Activated T-helper 1 cell treated with anti-CD3 and anti-CD28 coated beads, Interleukin-2, amount 50 U/mL, for 16 hours (primary cell): ENCODE measurements at places on chromosomes 13 and 19.

- no peak for DNase-seq
Measured at GRCh38 chr19:30670011-30670329, 297.8 kb downstream of the ZNF536 start.

GRCh38 chr13:113553511-113554332 is 30.8 kb upstream of the TFDP1 start:
- DNase-seq: no peak

DNA sequence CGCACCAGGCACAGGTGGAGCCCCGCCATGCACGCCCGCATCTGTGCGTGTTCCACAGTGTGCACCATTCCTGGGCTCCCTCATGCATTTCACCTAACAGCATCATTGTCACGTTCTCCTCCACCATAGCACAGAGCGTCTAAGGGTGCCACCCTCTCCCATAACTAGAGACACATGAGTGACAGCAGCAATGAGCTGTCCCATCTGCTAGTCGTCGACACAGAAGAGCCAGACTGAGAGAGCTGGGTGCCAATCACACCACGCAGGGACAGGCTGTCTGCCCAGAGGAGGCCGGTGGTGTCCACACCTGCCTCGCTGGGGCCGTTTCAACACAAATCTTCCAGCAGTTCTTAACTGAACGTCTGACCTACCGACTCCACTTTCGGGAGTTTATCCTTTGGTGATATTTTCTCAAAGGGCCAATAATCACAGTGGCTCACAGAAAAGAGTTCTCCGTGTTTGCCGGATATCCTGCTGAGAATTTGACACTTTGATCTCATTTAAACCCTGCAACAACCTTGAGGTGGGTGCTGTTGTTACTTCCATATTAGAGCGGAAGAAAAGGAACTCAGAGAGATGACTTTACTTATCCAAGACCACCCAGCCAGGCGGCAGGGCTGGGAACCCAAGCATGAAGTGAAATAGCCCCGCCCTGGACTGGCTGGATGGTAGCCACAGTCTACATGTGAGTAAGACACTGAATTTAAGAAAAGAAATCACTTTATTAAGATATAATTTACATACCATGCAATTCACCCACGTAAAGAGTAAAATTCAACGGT is 16.2 kb downstream of the CLEC11A start:
- DNase-seq: no peak

- DNase-seq: no peak
Measured at GRCh38 chr19:18803550-18804138, 12.5 kb upstream of the COMP start.

- DNase-seq: no peak
Measured at GRCh38 chr13:51628059-51628852, 44.0 kb downstream of the WDFY2 start.

GRCh38 chr19:50654882-50655281 is 5.6 kb downstream of the C19orf81 start:
- DNase-seq: no peak

- DNase-seq: no peak
Measured at GRCh38 chr13:47890146-47890814, 110.8 kb downstream of the SUCLA2 start.

GRCh38 chr19:11539495-11540365 is 1.1 kb downstream of the CNN1 start:
- no peak for DNase-seq

GRCh38 chr13:24097064-24097463 is 63.5 kb upstream of the SPATA13 start:
- no peak for DNase-seq

GRCh38 chr19:34173193-34173956 is 1.1 kb downstream of the LSM14A start:
- no peak for DNase-seq

DNA sequence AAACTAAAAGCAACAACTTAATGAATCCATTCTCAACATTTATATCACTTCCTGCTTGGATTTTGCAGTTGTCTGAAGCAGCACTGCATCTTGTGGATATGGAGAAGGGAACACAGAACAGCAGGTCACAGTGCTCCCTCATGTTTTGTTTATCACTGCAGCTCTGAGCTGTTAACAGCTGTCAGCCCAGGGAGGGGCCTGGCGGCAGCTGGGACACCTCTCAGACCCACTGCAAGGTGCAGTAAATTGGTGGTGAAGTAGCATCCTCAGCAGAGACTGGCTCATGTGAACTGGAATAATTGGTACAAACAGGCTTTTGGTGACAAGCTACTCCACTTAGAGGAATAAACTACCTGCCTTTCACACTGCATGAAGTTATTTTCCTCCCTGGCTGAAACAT is 170.4 kb downstream of the LIG4 start:
- no peak for DNase-seq

DNA sequence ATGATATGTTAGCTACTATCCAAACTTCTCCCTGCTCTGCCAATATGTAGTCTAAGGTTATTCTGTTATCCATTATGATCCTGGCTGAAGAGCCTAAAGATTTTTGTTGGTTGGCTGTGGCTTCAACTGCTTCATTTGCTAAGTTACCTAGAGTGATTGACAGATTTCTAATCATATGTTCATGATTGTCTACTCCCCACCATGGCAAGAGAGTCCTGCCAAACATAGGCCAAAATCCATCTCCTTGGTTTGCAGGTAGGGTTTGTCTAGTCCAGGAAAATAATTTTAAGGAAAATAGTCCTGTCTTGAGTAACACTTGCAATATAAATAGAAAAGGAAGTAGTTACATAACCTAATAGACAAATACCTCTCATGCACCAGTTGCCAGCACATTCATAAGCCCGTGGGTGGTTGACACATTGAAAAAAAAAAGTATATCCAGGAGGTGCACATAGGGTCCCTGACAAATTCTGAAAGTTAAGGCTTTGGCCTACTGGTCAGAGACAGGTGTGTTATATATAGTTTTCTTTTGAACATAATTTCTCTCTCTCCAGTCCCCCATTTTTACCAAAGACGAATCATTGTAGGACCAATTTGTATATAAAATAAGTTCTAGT is 5.4 kb upstream of the CBY2 start:
- DNase-seq: no peak

GRCh38 chr13:111973186-111973585 is 93.8 kb upstream of the SOX1 start:
- DNase-seq: no peak

DNA sequence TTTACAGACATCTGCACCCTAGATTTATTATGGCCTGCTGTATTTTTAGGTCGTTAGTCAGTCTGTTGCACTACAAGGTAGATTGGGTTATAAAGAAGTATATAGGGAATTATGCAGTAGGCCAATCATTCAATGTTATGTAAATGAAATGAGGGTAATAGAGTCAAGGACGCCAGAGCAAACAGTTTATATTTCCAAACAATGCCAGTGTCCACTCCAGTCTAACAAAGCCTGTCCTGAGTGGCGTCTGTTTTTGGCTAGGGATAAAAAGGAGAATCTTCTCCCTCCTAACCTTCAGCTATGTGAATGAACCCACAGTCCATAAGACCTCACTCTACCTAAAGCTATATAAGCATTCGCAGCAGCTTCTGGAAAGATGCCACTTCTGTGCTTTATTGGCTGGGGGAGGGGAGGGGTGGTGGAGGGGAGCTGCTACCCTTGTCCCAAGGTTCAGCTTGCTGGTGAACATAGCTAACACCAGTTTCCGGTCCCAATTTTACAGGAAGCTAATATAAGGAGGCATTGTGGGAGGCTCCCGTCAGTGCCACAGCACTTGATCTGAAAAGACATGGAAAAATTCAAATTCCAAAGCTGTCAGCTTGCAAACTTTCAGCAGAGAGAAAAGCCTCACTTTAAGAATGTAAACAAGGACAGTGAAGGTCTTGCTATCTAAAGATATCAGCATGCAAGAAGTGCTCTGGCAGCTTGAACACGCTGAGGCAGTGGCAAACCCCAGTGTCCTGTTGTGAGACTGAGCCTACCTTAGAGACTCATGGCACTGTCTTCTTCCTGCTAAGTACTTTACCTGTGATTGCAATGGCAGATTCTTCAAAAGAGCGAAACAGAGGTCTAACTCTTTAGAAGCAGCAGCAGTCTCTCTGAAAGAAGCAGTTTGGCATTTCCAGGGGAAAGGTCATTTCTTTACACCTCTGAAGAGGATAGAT is 369.9 kb downstream of the PCDH9 start:
- DNase-seq: no peak

GRCh38 chr13:30373727-30374126 is 48.6 kb upstream of the UBE2L5 start:
- no peak for DNase-seq

- no peak for DNase-seq
Measured at GRCh38 chr13:30895773-30896172, 10.3 kb upstream of the MEDAG start.

- DNase-seq: no peak
Measured at GRCh38 chr13:52845766-52846566, 2.5 kb downstream of the PCDH8 start.

DNA sequence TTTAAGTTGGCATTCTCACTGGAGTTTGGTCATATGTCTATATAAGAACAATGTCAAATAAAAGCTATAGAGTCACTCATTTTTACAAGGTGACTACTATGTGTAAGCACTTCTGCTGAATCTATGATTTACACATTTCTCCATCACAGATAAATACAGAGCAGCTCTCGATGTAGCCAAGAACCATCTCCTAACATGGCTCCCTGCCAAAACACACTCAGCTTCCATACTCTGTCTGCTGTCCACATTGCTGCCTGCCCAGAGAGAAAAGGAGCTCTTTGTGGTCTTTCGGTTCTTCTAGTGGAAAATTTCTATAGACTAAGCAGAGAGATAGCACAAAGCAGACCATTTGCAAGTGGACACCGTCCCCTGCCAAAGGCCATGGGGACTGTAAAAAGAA is 190.9 kb upstream of the KLF12 start:
- no peak for DNase-seq

DNA sequence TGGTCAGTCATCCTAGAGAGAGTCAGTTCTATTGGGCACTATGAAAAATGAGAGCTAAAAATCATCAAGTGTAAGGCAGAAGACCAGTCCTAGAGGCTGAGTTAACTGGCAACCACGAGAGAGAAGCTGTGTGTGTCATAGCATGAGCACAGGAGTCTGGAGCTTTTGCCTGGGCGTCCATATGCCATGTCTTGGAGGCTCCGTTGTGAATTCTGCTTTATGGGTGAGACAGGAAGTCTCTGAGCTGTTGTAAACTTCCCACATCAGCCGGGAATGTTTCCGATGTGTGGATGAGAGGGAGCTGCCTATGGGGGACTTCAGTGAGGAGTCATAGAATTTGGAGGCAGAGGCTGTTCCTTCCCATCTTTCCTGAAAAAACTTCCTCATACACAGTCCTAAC is 120.0 kb downstream of the ITGBL1 start:
- DNase-seq: no peak

GRCh38 chr19:31164791-31165251 is 184.4 kb downstream of the TSHZ3 start:
- DNase-seq: no peak

DNA sequence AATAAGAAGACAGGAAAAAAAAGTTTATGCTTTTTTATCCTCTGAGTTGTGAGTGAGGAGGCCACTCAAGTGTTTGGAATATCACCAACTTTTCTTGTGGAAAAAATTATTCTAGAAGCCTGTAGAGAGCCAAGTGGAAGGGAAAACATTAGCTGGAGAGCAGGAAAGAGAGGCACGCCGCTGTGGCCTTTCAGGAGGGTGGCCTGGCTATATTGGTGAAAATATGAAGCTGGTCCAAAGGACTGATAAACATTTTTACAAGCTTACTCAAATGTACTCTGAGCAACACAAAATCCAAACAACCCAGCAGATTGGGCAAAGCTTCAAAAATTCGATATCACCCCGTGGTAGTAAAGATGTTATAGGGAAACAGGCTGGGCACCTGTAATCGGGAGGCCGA is 2.3 kb upstream of the EIF3G start:
- no peak for DNase-seq

- DNase-seq: no peak
Measured at GRCh38 chr19:38596057-38596981, 21.4 kb downstream of the MAP4K1 start.

- no peak for DNase-seq
Measured at GRCh38 chr19:1276628-1277022, 1.3 kb downstream of the FAM174C start.

GRCh38 chr19:48969276-48970138 is 4.4 kb downstream of the FTL start:
- DNase-seq: no peak

DNA sequence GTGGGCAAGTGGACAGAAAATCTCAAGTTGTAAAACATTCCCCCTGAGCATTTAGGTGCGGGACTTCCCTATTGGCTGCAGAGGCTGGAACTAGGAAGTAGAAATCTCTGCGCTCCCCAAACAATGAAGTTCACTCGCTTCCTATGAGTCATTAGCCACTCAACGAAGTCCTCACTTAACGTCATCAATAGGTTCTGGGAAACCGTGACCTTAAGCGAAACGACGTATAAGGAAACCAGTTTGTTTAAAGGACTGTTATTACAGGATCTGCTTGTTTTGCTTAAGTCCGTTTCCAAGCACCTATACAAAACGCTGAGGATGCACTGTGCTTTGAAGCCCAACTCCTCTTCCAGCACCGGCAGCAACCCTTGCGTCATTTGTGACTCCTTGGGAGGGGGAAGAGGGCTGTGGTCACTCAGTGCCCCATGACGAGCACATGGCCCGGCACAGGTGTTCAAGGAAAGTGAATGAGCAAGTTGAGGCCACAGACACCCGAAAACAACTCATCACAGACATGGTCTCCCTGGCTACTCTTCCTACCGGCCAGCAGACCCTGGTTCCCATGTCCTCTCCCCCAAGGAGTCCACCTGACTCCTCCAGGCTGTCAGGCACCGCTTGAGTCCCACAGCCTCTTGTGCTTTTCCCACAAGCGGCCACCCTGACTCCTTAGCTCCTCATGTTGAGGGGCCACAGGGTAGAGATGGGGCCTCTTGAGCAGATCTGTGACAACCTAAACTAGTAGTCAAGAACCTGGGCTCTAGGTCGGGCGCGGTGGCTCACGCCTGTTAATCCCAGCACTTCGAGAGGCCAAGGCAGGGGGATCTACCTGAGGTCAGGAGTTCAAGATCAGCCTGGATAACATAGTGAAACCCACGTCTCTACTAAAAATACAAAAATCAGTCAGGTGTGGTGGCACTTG is 4.8 kb downstream of the RPS16 start:
- peak; percentile 66 for DNase-seq

DNA sequence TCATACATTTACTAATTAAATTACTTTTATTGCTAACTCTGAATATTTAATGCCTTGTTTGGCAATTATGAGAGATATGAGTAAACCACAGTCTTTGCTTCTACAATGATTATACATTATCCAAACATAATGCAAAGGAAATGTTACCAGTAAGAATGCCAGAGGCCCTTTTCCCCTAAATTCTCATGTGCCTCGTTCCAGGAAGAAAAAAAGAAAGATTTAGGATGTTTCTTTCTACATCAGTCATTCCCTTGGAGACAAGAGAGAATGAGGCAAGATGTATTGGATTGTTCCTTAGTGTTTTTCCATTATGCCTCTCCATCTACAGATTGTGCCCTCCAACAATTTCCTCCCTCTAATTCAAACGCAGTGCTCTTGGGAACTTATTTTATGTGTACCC is 50.1 kb downstream of the ITGBL1 start:
- no peak for DNase-seq

GRCh38 chr19:43562698-43563241 is 12.6 kb downstream of the XRCC1 start:
- peak; percentile 64 for DNase-seq
